ENCODE measurements at places on chromosomes 2 and 18. TPM values are rescaled to one million over a fixed set of nuclear protein-coding genes. Genes with fewer than 3 reads are reported as not detected.
A peak's percentile ranks its signal among the peaks of the same experiment; 100 is the strongest.

Gene CENPA
- 24.7 TPM for total RNA-seq

DNA sequence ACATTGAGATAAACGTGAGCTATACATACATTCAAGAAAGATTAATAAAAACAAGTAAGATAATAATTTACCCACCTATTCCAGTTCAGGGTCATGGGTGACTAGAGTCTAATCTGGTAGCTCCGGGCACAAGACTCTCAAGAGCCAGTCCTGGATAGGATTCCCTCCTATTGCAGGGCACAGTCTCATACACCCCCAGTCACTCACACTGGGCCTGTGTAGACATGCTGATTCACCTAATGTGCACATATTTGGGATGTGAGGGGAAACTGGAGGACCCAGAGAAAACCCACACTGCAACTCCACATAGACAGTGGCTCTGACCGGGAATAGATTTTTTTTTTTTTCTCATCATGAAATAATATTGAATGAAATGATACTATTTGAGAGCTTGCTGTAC, 81.5 kb upstream of the THUMPD2 start:
- peaks cover 8% of the 10 kb centered on the region for H3K27me3 ChIP-seq
- H3K27ac ChIP-seq, result no peak overlapping the region
- H3K4me3 ChIP-seq, result no peak overlapping the region

- H3K4me3 ChIP-seq, result no peak overlapping the region
- no peak overlapping the region for H3K27ac ChIP-seq
- H3K4me1 ChIP-seq, result peaks cover 12% of the 10 kb centered on the region
- H3K27me3 ChIP-seq, result no peaks in the 10 kb centered on the region
Observed at GRCh38 chr2:173157676-173158293, 82.1 kb downstream of the MAP3K20 start.

DNA sequence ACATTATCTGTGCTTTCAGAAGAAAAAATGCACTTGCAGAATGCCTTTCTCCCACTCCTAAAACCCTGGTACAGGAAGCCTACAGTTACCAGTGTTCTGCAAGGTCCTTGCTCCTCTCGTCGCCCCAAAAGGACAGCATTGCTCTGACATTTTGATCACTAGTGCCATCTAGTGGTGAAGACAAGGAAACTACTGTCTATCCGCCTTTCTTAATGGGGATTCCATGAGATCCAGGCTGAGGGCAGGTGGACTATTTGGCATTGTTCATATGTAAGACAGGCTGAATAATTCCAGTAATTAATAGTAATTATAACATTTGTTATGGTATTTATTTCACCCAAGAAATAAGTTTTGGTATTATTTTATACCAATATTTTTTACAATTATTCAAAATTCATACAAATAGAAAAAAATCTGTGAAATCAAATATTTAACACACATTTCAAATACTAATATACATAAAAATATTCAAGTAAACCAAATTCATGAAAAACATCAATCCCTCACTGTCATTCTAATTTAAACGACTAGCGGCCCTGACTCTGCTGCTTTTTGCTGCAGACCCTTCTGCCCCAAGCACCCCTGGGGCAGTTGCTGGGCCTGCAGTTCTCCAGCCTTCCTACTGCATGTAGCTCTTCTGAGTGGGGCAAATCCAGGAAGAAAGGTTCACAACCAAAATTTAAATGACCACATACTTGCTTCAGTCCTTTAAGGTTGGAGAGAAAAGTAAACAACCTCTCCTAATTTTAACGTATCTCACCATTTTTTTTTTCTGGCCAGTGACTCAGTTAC, 19.0 kb downstream of the TPGS2 start:
- no peaks in the 10 kb centered on the region for H3K27me3 ChIP-seq
- no peak for DNase-seq
- no peak overlapping the region for H3K4me3 ChIP-seq
- H3K4me1 ChIP-seq, result peaks cover 4% of the 10 kb centered on the region
- H3K27ac ChIP-seq, result no peak overlapping the region

- no peaks in the 10 kb centered on the region for H3K36me3 ChIP-seq
- H3K27me3 ChIP-seq, result no peaks in the 10 kb centered on the region
- no peak for DNase-seq
Observed at GRCh38 chr2:177952151-177952550, 120.4 kb downstream of the PDE11A start.

DNA sequence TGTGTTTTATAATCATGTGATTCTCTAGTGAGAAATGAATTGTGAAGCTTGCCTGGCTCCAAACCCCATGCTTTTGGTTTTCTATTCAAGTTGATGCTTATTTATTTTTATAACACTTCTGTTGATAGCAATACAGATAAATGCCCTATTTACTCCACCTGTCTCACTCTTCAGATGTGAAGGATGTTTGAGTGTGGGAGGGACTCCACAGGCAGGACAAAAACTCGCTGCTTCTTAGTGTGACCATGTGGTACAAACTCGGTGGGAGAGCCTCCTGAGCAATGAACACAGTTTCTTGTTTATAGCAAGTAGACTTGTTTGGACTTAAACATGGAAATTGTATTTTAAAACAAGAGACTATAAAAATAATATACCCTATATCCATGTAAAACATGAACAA, 219.7 kb downstream of the GULP1 start:
- H3K27ac ChIP-seq, result no peak overlapping the region
- no peaks in the 10 kb centered on the region for H3K27me3 ChIP-seq
- H3K4me3 ChIP-seq, result no peak overlapping the region
- no peak for DNase-seq

DNA sequence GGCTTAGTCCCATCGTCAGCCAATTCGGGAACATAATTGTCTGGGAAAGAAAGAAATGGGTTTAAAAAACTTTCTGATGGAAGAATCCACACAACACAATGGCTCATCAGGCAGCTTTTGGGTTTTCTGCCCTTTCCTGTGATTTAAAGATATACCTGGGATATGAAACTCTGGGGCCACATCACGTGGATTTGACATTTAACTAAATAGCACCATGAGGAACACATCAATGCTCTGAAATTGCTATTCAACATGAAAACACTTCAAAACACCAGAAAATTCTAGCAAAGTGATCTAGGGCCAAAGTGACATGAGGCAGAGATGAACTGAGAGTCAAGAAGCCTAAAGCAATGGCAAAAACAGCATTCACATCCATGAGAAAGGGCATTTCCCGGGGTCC, 237.5 kb upstream of the PXDN start:
- peaks cover 20% of the 10 kb centered on the region for H3K27me3 ChIP-seq
- no peak overlapping the region for H3K4me3 ChIP-seq
- H3K27ac ChIP-seq, result no peak overlapping the region
- DNase-seq, result no peak
- peaks cover 14% of the 10 kb centered on the region for H3K4me1 ChIP-seq

DNA sequence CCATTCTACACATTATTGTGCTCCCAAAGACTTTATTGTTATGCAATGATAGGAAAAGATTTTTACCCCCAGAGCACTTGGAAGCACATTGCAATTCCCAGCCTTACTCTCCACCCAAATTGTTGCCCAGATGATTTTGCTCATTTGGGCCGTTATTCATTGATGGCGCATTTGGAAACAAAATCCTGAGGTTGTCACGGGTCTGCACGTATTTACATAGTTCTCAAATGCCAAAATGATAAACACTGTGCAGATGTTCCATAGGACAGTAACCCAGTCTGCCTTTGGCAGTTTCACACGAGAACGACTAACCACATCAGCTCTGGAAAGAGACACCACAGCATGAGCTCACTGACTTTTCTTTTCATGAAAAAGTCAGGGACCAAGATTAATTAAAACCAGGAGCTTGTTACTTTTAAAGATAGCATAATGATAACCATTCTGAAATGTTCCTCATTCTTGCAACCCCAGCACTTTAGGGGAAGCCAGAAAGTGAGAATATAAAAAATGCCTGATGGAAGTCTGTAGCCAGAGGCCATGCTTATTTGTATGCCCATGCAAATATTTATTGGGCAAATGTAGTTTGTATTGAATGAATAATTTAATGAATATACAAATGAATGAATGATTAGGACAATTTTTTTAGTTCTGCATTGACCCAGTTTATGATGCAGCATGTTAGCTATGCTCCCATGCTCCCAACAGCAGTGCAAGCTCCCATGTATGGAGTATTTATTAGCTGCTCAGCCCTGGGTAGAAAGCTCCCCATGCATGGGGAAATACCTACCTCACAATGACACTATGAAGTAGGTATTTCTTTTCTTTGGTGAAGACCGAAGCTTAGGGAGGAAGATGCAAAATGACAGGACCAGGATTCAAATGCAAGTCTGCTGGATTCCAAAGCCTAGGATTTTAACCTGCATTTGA, 84.6 kb downstream of the MAIP1 start:
- H3K27ac ChIP-seq, result peak overlapping the region; percentile 52
- H3K36me3 ChIP-seq, result no peaks in the 10 kb centered on the region
- no peaks in the 10 kb centered on the region for H3K27me3 ChIP-seq
- H3K4me3 ChIP-seq, result no peak overlapping the region
- H3K4me1 ChIP-seq, result peaks cover 9% of the 10 kb centered on the region

- H3K36me3 ChIP-seq, result no peaks in the 10 kb centered on the region
- H3K4me3 ChIP-seq, result no peak overlapping the region
- DNase-seq, result no peak
- no peak overlapping the region for H3K27ac ChIP-seq
- H3K27me3 ChIP-seq, result no peaks in the 10 kb centered on the region
- peaks cover 40% of the 10 kb centered on the region for H3K4me1 ChIP-seq
Observed at GRCh38 chr2:128386066-128386465, 67.4 kb upstream of the HS6ST1 start.

DNA sequence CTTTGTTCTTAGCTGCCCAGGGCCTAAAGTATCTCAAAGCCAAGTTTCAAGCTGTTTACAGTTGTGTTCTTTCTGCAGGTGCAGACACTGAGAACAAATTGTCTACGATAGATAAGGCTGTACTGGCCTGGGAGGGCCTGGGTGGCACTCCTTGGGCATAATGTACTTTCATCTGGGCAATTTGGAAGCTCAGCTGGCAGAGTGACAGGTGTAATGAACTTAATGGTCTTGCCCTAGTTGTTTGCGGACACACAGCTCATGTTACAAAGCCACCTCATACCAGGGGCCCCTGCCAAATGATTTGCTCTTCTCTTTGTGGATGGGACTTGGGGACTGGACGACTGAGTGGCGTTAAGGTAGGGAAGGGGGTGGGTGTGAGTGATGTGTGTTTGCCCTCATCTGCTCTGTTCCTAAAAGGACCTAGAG, 4.3 kb downstream of the LDLRAD4 start:
- H3K27me3 ChIP-seq, result peaks cover 55% of the 10 kb centered on the region
- peak overlapping the region; percentile 7 for H3K4me3 ChIP-seq
- peaks cover 13% of the 10 kb centered on the region for H3K4me1 ChIP-seq
- H3K36me3 ChIP-seq, result no peaks in the 10 kb centered on the region
- no peak for DNase-seq

DNA sequence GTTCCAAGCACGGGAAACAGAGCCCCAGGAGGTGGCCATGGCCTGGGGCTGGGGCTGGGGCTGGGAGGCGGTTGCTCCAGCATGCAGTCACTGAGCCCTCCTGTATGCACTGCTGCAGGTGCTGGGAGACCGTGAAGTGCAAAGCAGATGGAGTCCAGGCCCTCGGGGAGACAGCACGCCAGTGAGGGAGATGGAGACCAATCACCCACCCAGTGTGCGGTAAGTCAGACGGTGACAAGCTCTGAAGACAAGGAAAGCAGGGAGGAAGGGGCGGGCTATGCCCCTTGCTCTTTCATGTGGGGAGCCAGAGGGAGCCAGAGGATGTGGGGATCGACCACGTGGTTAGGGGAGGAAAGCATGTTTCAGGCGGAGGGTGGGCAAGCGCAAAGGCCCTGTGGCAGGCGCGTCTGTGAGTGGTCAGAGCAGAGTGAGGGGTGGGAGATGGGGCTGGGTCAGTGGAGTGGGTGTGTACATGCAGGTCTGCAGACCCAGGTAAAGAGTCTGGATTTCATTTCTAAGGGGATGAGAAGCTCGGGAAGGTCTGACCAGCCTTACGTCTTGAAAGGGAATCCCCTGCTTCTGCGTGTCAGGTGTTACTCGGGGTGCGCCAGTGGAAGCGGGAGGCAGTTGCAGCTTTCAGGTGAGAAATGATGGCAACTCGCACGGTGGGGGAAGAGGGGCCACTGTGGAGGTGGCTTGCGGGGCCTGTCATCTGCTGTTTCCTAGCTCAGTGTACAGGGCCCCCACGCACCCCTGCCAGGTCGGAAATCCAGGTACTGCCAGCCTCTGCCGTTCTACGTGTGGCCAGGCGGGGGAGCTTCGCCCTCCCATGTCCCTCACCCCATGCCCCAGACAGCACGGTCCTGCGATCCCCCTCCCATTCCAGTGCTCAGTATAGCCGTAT, 19.4 kb downstream of the RRM2 start:
- no peak overlapping the region for H3K27ac ChIP-seq
- H3K36me3 ChIP-seq, result peaks cover 7% of the 10 kb centered on the region
- no peak for DNase-seq
- no peak overlapping the region for H3K4me3 ChIP-seq

GRCh38 chr18:76354348-76354747, 140.7 kb downstream of the ZNF516 start:
- peaks cover 40% of the 10 kb centered on the region for H3K36me3 ChIP-seq
- H3K27ac ChIP-seq, result no peak overlapping the region
- no peak for DNase-seq
- H3K27me3 ChIP-seq, result peaks cover under 1% of the 10 kb centered on the region
- H3K4me3 ChIP-seq, result no peak overlapping the region

Gene SPP2
- total RNA-seq, result not detected

DNA sequence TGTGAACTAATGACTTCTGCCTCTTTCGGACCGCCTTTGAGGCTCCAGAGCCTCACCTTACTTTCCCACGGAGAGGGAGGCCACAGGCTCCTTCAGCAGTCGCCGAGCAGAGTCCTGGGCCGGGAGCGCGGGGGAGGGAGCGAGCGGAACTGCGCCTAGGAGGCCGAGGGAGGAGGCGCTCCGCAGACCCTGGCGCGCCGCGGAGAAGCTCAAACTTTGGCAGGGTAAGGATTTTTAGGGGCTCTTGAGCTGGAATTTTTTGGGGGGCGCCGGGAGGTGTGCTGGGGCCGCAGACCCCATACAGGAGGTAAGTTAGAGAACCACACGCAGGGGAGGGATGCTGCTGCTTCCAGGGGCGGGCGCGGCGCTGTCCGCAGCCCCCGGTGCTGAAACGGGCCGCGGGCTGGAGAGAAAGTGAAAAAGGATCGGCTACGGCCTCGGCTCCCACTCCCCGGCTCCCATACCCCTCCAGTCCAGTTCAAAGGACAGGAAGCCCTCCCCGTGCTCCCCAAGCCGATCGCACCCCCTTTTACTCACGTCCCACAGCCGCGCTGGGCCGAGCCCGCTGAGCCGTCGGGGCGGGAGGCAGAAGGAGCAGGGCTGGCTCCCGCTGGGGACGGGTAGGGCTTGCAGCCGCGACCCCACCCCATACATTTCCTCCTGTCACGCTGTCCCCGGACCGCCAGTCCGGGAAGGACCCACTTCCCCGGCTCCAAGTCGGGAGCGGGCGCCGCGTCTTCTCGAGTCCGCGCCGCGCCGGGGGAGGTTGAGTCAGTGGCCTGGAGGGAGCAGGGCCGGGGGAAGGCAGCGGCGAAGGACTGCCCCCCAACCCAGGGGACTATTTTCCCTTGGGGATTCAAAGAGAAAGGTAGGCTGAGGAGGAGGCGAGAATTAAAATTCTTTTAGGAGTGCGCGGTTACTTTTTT, at the start of gene CNGA3:
Gene CNGA3 (plus strand): TSS at position 146 of the 926 bp plus-strand sequence. CDS start 23,520 bp downstream, outside the sequence.
- no peak within 1 kb of the TSS for H3K27ac ChIP-seq
- peak; percentile 77 for DNase-seq
- no peaks in the 10 kb centered on the region for H3K36me3 ChIP-seq

- no peak for DNase-seq
- H3K27me3 ChIP-seq, result peaks cover 18% of the 10 kb centered on the region
- H3K27ac ChIP-seq, result no peak overlapping the region
- H3K4me1 ChIP-seq, result no peaks in the 10 kb centered on the region
- no peak overlapping the region for H3K4me3 ChIP-seq
Observed at GRCh38 chr2:239035361-239035814, 187.5 kb downstream of the TWIST2 start.

Gene SLC35F6
- 31.6 TPM for total RNA-seq

Measured in type B pancreatic cell (in vitro differentiated cells).